ENCODE measurements at places on chromosomes 3 and 15. TPM values are rescaled to one million over a fixed set of nuclear protein-coding genes. Genes with fewer than 3 reads are reported as not detected.

- no peak for DNase-seq
Observed at GRCh38 chr3:128999102-128999501, 2.0 kb upstream of the EFCC1 start.

- no peak for DNase-seq
Observed at GRCh38 chr3:177055605-177056571, 141.4 kb downstream of the TBL1XR1 start.

- DNase-seq, result no peak
Observed at GRCh38 chr3:61411009-61411662, 150.2 kb upstream of the PTPRG start.

- DNase-seq, result no peak
Observed at GRCh38 chr15:65638109-65638508, 16.4 kb downstream of the SLC24A1 start.

DNA sequence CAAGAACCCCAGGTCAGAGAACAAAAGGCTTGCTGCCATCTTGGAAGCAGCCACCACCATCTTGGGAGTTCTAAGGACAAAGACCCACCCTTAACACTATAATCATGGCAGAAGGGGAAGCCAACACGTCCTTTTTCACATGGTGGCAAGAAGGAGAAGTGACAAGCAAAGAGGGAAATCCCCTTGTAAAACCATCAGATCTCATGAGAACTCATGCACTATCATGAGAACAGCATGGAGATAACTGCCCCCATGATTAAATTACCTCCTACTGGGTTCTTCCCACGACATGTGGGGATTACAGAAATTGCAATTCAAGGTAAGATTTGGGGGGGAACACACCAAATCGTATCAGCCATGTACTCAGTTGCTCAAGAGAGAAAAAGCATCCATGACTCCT, 21.1 kb upstream of the GBE1 start:
- DNase-seq, result no peak

GRCh38 chr3:187808527-187808895, 63.2 kb upstream of the BCL6 start:
- no peak for DNase-seq

The SPPL2A gene
- 84.8 TPM for total RNA-seq

The C3orf22 gene
- not detected for total RNA-seq

DNA sequence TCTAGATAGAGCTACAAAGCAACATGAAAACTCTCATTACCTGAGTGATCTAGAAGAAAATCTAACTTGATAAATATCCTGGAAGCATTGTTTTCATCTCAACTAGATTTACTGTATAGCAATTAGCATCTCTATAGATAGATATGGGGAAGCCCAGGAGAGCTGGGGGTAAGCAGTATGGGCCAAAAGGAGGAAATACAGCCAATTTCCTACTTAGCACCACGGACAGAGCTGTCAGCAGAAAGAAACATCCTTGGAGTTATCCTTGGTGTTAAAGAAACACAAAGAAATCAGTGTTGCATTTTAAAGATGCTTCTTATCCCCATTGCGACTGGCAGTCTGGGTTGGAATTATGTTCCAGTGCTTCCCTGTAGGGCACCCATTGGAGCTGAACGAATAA, 126.2 kb downstream of the TIGIT start:
- no peak for DNase-seq

The ARMC8 gene
- total RNA-seq, result 22.0 TPM

The WDR93 gene
- not detected for total RNA-seq

The LHFPL4 gene
- not detected for total RNA-seq
